Type B pancreatic cell (in vitro differentiated cells): ENCODE measurements at places on chromosomes 11 and 22.

- no peak for DNase-seq
These were observed 111.5 kb downstream of the PKNOX2 start for GRCh38 chr11:125275905-125276618.

- no peak for DNase-seq
These were observed 13.9 kb downstream of the MGAT3 start for GRCh38 chr22:39470451-39471291.

DNA sequence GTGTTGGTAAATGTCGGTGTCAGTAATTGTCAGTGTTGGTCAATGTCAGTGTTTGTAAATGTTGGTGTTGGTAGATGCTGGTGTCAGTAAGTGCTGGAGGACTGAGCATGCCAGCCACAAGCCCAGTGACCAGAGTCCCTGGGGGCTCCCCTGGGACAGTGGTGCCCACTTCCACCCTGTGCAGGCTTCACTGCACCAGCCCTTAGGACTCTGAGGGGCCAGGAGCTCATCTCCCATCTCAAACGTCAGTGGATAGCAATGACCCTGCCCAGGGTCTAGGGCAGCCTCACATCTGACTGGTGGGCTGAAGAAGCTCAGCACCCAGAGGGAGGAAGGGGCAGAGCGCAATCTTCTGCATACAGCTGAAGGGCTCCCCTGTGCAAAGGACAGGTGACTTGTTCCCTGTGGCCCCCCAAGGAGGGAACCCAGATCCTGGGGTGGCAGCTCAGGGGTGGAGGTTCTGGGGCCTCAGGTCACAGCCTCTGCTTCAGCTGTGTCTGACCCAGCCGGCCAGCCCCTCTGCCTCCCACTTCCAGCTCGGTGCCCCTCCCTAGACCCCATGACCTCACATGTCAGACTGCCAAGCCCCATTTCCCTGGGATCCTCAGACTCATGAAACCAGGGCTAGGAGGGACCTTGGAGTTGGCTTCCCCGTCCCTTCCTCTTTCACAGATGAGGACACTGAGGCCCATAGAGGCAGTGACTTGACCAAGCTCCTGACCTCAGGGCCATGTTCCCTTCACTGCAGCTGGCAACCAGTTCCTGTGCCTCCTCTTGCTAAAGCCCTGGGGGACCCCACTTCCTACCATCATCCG lies 138.4 kb downstream of the CRYBB2 start:
- DNase-seq = no peak

DNA sequence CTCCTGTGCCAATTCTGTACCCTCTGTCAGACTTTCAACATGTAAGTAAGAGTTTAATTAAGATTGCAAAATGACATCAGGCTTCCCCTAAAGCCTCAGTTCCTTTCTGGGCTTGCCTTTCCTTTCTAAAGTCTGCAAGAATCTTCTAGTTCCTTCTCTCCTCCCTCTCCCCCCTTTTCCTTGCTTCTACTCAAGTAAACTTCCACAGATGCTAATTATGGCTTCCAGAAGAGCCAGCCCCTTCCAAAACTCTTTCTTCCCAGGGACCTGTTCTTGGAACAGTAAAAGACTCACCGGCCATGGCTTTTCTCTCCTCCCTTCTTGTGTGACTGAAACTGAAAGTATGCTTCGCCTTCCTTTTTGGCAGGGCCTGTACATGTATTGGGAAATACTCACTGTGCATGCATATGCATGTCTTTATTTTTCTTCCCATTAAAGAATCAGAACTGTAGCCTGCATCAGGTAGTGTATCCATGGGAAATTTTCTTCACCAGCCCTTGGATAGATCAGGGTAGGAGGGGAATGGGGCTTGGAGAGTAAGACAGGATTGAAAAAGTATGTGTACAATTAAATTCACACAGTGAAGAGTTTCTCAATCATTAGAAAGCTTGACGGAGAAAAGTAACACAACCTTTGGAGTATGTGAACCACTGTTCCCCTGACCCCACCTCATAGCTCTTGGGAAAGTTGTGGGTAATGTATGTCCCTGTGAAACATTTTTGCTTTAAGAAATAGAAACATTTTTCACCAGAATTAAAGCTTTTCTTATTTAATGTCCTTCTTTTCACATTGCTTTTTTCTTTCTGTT lies at the start of gene CASP1:
TSS of gene CASP1 (minus strand) at position 332 of the 808 bp plus-strand sequence. CDS start at position 301, 31 bp downstream.
- no peak for DNase-seq

- DNase-seq = peak; percentile 90
These were observed 2.1 kb downstream of the CCDC88B start for GRCh38 chr11:64341851-64342791.

DNA sequence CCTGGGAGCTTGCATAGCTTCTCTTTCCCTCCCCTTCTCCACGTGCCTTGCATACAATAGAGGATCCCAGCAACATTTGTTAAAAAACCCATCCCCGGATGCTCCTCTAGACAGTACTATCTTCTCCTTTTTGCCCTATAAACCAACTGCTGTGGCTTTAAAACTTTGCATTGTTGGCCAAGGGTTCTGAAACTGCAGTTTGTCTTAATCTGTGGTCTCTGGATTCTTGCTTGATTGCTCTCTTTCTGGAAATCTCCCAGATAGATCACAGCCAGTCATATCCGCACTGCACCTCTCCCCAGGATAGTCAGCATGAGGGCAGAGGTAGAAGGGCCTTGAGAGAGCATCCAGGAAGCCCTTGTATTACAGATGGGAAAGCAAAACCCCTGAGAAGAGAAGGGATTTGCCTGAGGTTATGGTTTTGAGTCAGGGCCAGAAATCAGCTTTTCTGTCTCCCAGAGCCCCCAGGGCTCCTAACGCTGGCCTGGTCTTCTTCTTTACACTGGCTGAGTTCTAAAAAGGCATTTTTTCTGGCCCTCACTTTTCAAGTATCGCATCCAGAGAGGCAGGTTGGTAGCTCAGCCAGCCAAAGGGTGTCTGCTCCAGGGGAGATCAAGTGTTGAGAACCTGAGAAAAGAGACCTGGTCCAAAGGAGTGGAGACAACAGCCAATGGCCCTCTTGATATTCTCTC lies 70.6 kb downstream of the ADM start:
- DNase-seq = no peak

GRCh38 chr11:107702723-107703122 lies 9.1 kb downstream of the SLN start:
- DNase-seq = no peak

- no peak for DNase-seq
These were observed 319.0 kb downstream of the DDX10 start for GRCh38 chr11:108983636-108984420.

GRCh38 chr11:44067266-44067665 lies 1.2 kb downstream of the ACCS start:
- no peak for DNase-seq

GRCh38 chr11:27861706-27862430 lies 161.6 kb upstream of the BDNF start:
- no peak for DNase-seq

DNA sequence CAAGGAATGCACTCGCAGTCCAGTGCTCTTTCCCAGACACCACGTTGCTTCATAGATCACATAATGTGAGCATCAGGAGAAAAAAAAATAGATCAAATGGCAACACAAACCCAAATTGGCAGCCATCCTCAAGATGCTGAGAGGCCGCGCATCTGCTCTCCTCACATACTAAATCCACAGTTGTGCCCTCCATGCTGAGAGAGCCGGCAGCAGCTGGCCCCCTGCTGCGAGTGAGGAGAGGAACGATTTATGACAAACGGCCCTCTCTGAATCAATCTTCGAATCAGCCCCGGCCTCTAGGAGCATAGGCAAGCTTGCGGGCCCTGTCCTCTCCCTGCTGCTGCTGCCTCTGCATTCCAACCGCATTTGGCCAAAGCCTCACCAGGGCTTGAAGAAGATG lies 159.9 kb upstream of the TENM4 start:
- DNase-seq = no peak

DNA sequence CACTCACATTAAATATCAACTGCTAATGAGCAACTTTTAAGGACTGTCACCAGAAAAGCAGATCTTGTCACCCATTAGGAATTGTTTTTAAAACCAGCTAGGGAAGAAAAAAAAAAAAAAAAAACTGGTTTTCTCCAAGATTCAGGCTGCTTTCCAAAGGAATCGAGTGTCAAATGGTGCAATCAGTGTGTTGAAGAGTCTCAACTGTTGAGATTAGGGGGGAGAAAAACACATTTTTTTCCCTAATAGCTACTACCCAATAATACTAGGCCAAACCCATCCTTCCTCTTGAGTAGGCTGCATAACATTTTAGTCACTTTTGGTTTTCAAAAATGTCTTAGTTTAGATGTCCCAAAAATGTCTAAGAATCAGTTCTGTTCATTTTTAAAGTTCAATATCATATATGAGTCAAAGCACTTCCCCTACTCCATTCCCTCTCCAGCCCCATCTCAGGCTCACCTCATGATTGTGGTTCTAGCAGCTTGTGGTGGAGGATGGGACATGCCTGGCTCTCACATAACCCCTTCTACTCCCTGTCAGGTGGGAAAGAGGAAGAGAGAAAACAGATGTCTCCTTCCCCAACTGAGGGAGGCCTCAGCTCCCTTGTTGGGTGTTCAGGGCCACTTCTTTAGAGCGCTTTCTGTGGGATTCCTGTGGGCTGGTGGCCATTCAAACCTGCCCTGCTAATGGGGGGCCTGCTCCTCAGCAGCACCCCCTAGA lies 193.6 kb downstream of the CWF19L2 start:
- DNase-seq = no peak

- no peak for DNase-seq
These were observed 10.6 kb downstream of the LTBP3 start for GRCh38 chr11:65547446-65548125.

DNA sequence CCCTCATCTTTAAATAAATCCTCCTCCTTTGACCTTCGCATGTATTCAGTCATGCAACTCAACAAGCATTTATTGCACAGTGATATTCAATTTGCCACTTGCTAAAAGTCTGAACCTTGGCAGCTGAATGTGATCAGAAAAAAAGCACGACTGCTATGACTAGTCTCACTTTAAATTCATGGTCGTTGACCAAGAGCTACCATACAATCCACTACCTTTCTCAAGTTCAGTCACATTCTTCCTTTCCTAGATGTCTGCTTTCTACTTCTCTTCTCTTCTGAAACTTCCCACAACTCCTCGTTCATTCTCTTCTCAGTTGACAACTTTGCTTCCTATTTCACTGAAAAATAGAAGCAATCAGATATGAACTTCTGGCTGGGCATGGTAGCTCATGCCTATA lies 2.0 kb upstream of the SAA1 start:
- no peak for DNase-seq

- no peak for DNase-seq
These were observed 28.1 kb upstream of the FBXO3 start for GRCh38 chr11:33802194-33802950.

DNA sequence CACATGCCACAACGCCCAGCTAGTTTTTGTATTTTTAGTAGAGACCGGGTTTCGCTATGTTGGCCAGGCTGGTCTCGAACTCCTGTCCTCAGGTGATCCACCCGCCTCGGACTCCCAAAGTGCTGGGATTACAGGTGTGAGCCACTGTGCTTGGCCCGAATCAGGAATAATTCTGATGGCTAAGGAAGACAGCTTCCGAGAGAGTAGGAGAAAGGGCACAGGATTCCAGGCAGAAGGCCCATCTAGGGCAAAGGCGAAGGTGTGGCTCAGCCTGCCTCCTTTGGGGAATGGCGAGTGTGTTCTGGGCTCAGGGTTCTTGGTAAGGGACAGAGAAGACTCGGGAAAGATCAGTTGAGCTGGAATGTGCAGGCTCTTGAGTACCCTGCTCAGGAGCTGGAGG lies 1.6 kb upstream of the SYCE3 start:
- DNase-seq = no peak

DNA sequence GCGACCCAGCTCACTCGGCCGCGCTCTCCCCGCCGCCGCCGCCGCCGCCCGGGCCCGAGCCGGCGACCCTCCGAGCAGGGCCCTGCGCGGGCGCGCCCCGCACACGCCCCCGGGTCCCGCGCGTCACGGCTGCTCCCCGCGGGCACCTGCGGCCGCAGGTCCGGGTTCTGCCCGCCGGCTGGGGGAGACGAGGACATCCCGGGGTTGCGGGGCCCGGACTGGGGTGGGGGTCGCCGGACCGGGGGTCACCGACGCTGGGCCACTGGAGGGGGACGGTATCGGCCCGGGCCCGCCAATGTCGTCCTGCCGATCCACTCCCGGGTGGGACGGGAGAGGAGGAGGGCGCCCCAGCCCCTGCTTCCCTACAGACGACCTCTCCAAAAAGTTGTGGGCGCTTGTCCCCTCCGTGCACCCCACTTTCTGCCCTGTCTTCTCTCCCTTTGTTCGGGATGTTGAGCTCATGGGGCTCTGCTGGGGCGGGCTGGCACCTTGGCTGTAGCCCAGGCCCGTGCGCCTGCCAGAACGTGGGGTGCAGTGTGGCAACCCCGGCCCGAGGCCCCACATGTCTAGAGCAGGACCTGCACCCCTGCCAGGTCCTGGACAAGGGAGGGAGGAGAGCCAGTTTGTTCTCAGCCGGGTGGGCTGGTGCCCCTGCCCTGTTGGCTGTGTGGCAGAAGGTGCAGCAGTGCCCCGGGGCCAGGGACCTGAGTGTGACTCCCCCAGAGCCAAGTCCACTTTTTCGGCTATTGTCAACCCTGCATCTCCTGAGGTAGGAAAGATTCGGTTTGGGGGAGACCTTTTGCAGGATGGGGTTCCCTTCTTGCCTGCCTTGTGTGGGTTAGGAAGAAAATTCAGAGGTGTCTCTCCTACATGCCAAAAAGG lies 40.2 kb upstream of the CELSR1 start:
- DNase-seq = no peak

GRCh38 chr11:36453678-36454077 lies 56.4 kb downstream of the TRAF6 start:
- DNase-seq = peak; percentile 49

GRCh38 chr11:59510941-59511589 lies at the start of gene OR4D9:
TSS of gene OR4D9 (plus strand) at chr11:59511539. CDS start at chr11:59514913, 3,374 bp downstream.
- DNase-seq = no peak

DNA sequence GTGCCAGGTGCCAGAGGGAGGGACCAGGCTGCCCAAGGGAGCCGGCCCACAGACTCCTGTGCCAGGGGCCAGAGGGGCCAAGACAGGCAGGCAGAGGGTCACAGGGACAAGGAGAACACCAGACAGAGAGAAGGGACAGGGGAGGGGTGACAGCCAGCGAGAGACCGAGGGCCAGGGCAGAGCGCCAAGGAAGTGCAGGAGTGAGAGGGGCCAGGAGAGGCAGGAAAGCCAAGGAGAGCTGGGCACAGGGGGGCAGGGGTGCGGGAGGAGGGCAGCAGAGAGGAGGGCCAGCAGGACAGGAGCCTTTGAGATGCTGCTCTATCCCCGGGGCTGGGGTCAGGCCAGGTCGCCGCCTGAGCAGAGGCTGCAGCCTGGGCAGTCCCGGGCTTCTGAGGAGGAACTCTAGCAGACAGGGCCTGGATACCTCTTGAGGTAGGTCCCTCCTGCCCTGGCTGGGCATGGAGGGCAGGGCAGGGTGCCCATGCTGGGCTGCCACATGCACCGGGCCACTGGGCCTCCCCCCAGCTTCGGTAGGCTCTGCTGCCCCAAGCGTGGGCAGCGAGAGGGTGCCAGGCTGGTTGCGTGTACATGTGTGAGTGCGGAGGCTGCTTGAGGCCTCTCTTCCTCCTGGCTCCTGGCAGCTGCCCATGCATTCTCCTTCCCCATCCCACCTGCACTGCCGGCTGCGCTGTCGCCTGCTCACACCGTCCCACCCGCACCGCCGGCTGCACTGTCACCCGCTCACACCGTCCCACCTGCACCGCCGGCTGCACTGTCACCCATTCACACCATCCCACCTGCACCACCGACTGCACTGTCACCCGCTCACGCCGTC lies 12.2 kb downstream of the LSP1 start:
- no peak for DNase-seq

GRCh38 chr11:105582497-105582896 lies 27.4 kb upstream of the GRIA4 start:
- no peak for DNase-seq

- no peak for DNase-seq
These were observed 109.6 kb downstream of the SCN3B start for GRCh38 chr11:123544631-123545375.
